ENCODE measurements at places on chromosomes 2 and 18. TPM values are rescaled to one million over a fixed set of nuclear protein-coding genes. Genes with fewer than 3 reads are reported as not detected.

Gene CCDC150
- total RNA-seq, result 3.9 TPM

Gene RAB6D
- not detected for total RNA-seq

Gene OSR1
- total RNA-seq, result 21.4 TPM

Gene VPS4B
- 42.6 TPM for total RNA-seq

Gene CYS1
- 0.58 TPM for total RNA-seq

Gene SLC4A3
- 4.2 TPM for total RNA-seq

Gene ADRA2B
- 2.0 TPM for total RNA-seq

Gene SPP2
- total RNA-seq, result not detected

Gene GDF7
- 0.28 TPM for total RNA-seq

Gene RGPD4
- under 0.01 TPM for total RNA-seq

Gene ATP8B1
- 86.8 TPM for total RNA-seq
